CD4-positive, alpha-beta T cell (primary cell): ENCODE measurements at places on chromosomes 6 and 20. TPM values are rescaled to one million over a fixed set of nuclear protein-coding genes. Genes with fewer than 3 reads are reported as not detected.

DNA sequence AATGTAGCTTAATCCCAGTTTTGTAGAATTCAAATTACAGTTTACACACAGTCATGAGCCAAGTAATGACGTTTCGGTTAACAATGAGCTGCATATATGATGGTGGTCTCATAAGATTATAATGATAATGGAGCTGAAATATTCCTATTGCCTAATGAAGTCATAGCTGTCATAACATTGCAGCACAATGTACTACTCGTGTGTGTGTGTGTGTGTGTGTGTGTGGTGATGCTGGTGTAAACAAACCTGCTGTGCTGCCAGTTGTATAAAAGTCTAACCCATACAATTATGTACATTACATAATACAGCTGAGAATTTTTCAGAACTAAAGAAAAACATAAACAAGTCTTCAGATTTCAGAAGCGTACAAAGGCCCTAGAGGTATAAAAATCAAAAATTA is 66.7 kb upstream of the ARID1B start:
- DNase-seq, result no peak

DNA sequence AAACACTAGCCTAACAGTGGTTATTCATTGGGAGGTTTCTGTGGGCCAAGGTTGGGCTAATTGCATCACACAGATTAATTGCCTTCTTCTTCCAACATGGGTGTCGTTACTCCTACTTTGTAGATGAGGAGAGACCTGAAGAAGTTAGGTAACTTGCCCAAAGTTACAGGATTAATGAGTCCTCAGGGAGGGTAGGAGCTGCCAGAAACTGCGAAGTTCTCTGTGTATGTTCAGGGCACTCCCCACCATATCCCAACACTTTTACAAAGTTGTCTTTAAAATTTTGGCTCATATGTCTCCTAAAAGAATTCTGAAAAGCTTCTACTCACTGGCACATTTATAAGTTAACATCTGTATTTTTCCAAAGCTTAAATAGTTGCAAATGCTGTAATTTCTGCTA is 323.5 kb upstream of the HSF2 start:
- DNase-seq, result no peak

- no peak for DNase-seq
These were observed 37.9 kb upstream of the RCAN2 start for GRCh38 chr6:46528961-46529750.

GRCh38 chr6:25186919-25187318 is 92.3 kb upstream of the CARMIL1 start:
- DNase-seq, result no peak

GRCh38 chr20:47568019-47568418 is 66.3 kb downstream of the NCOA3 start:
- no peak for DNase-seq

The CCN5 gene
- not detected for total RNA-seq
